ENCODE measurements at places on chromosomes 3 and 15. TPM values are rescaled to one million over a fixed set of nuclear protein-coding genes. Genes with fewer than 3 reads are reported as not detected.

Gene GP9
- not detected for total RNA-seq

Gene VEPH1
- total RNA-seq, result 24.0 TPM

Gene NEO1
- total RNA-seq, result 15.6 TPM

Gene C3orf70
- total RNA-seq, result 0.34 TPM

Gene SETMAR
- 11.2 TPM for total RNA-seq

Gene SERINC4
- not detected for total RNA-seq

Gene IL5RA
- total RNA-seq, result under 0.01 TPM

Gene RASL12
- 31.7 TPM for total RNA-seq

Gene GUCA1C
- not detected for total RNA-seq

Gene ARNT2
- total RNA-seq, result 1.3 TPM

Gene SPINT1
- 0.32 TPM for total RNA-seq

Gene ARPP21
- total RNA-seq, result not detected

Gene FHIT
- total RNA-seq, result 0.77 TPM

Gene STAC
- total RNA-seq, result not detected

Gene CNTN6
- not detected for total RNA-seq

Gene CNTN3
- 0.17 TPM for total RNA-seq

Gene PRR23A
- not detected for total RNA-seq

Gene EFHB
- total RNA-seq, result not detected

Gene MASP1
- 15.3 TPM for total RNA-seq

Gene DAZL
- total RNA-seq, result not detected

Gene GOLGA6D
- under 0.01 TPM for total RNA-seq

Gene SLC24A5
- total RNA-seq, result not detected

Gene CYP1A2
- not detected for total RNA-seq

Gene IGSF10
- total RNA-seq, result 0.94 TPM

Gene CGNL1
- total RNA-seq, result 0.16 TPM

Gene TRPM1
- total RNA-seq, result not detected

Gene P2RY13
- not detected for total RNA-seq

Gene CCDC54
- not detected for total RNA-seq

Gene SLC28A1
- total RNA-seq, result not detected

Gene HTR3E
- not detected for total RNA-seq

Gene CACNA2D3
- total RNA-seq, result not detected

Gene TGFBR2
- total RNA-seq, result 75.4 TPM

Gene EAF2
- total RNA-seq, result 3.7 TPM

Gene CCR3
- 0.09 TPM for total RNA-seq

Gene SI
- not detected for total RNA-seq

Gene PLA2G4D
- total RNA-seq, result not detected

Gene CAPN3
- 1.7 TPM for total RNA-seq

Gene C3orf49
- not detected for total RNA-seq

Gene NAALADL2
- 9.5 TPM for total RNA-seq

Gene MME
- 81.5 TPM for total RNA-seq

Gene SSUH2
- total RNA-seq, result not detected

Gene PPARG
- 25.3 TPM for total RNA-seq

Gene ITIH3
- total RNA-seq, result not detected

Gene INTS14
- total RNA-seq, result 22.7 TPM

Gene CLDN18
- not detected for total RNA-seq

Gene FMN1
- 26.4 TPM for total RNA-seq

Gene FBXW12
- total RNA-seq, result not detected

Gene ANKRD63
- total RNA-seq, result not detected

All from bronchial smooth muscle cell (primary cell).